Stimulated activated CD8-positive, alpha-beta memory T cell treated with anti-CD3 and anti-CD28 coated beads, Interleukin-15, amount 100 ng/mL, for 24 hours (primary cell): ENCODE measurements at places on chromosomes 2 and 18.
A peak's percentile ranks its signal among the peaks of the same experiment; 100 is the strongest.

GRCh38 chr2:159030674-159031380 is 62.4 kb downstream of the TANC1 start:
- no peak for DNase-seq

- DNase-seq = no peak
These were observed 220.3 kb downstream of the ANAPC1 start for GRCh38 chr2:111663471-111664274.

GRCh38 chr18:79944746-79945117 is 6.7 kb downstream of the SLC66A2 start:
- no peak for DNase-seq

- no peak for DNase-seq
These were observed 412.3 kb upstream of the RGPD4 start for GRCh38 chr2:107414376-107414775.

DNA sequence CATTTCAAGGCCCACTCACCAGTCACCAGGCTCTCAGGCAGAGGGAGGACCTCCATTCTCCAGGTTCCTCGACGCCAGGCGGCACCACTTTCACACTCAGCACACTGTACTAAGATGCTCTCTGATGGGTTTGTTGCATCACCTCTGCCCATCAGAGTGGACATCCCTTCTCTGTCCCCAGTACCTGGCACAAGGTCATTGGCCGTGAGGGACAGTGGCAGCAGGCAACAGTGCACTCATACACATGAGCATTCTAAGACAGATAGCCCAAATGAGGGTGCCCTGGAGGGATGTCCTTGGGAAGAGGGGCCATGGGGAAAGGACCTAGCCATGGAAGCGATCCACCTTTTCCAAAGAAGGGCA is 3.0 kb upstream of the ADRA2B start:
- DNase-seq = no peak

GRCh38 chr2:10302479-10303180 is at the start of gene HPCAL1:
Gene HPCAL1 (plus strand): TSS chr2:10302904. CDS start chr2:10419758, 116,854 bp downstream.
- DNase-seq = peak; percentile 72

- peak; percentile 22 for DNase-seq
These were observed 5.8 kb upstream of the MRPL33 start for GRCh38 chr2:27765621-27766286.

GRCh38 chr2:64383881-64384280 is 70.1 kb upstream of the LGALSL start:
- no peak for DNase-seq

DNA sequence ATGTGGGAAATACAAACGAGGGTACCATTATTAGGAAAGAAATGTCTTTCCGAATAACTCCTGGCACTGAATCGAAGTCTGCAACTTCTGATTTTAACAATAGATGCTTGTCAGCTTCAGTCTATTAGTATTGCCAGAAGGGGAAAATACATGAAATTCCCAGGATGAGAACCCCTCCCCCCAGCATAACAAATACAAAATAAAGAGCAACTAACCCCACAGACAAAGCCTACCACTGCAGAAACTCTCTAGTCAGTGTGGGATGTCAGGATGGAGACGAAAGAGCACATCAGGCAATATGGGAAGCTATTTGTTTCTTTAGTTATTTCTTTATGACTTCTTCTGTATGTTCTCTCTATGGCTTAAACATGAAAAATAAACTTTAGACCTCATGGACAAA is 365.0 kb upstream of the CDH2 start:
- no peak for DNase-seq

DNA sequence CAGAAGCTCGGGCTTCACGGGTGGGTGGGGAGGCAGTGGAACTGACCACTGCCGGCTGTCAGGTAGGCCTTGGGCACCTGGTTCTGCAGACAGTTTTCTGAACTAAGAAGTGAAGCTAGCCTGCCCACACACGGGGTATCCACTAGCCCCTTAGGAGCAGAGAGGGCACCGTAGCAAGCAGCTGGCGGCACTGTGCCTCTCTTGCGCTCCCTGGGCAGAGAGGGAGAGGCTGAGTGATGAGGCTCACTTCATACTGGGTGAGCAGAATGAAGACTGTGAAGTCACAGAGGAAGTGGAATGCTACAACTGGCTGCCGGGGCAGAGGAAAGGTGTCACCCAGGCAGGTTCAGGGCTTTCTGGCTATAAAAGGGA is 753 bp downstream of the ITPRIPL1 start:
- no peak for DNase-seq

GRCh38 chr2:71937396-71937795 is 210.3 kb downstream of the CYP26B1 start:
- no peak for DNase-seq

GRCh38 chr2:241870611-241871537 is 1.3 kb downstream of the RTP5 start:
- DNase-seq = no peak

- no peak for DNase-seq
These were observed 11.0 kb downstream of the CCBE1 start for GRCh38 chr18:59686260-59686659.

GRCh38 chr2:3142961-3143571 is 234.6 kb downstream of the EIPR1 start:
- no peak for DNase-seq

DNA sequence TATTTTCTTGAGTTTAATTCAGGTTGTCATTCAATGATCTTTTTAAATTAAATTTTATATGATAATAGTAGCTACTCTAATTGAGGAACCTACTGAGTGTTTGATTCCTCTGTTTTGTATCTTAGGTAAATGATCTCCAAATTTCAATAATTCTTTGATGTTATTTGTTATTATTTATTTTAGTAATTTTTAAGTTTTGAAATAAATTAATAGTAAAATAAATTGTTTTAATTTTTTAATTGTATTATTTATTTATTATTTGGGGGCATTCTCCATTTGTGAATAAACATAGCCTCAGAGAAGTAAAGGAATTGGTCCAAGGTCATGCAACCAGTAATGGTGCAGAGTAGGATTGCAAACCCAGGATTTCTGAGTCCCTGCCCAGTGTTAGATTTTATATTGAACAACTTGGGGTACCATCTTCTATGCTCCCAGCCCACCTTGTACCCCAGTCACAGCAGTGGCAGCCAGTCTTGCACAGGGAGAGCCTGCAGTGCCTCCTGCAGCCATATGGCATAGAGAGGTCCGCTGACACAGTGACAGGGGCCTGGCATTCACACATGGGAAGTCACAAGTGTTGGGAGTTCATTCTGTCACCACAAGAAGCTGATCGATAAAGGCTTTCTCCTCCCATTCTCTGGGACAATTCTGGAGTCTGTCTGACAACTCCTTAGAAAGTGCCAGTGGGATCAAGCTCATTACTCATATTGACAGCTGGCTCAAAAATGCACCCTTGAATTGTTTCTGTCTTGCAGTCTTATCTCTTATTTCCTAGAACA is 110.0 kb upstream of the ETAA1 start:
- DNase-seq = no peak

DNA sequence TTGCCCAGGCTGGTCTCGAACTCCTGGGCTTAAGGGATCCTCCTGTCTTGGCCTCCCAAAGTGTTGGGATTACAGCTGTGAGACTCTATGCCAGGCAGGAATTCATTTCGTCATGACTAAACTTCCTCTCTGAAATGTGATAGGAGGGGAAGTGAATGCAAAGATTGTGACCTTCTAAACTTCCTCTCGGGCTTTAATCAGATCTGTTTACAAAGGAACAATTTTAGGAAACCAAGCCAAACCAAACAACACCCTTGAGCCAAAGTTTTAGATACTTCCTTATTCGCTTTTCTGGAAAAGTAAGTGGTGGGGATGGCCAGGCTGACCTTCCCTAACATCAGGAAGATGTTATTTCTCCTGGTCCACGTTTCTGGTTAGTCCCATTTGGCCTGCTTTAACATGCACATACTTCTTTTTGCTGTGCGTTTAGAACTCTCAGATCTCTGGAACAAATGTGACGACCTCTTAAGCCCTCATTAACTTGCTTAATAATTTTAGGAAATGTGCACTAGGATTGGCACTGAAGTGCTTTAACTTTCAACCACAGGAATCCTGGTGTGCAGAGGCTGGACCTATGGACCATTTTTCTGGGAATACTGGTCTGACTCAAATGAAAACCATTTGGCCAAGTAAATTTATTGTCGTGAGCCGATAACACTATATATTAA is 33.2 kb upstream of the YES1 start:
- DNase-seq = no peak

GRCh38 chr2:188294352-188294926 is 2.8 kb downstream of the GULP1 start:
- no peak for DNase-seq

DNA sequence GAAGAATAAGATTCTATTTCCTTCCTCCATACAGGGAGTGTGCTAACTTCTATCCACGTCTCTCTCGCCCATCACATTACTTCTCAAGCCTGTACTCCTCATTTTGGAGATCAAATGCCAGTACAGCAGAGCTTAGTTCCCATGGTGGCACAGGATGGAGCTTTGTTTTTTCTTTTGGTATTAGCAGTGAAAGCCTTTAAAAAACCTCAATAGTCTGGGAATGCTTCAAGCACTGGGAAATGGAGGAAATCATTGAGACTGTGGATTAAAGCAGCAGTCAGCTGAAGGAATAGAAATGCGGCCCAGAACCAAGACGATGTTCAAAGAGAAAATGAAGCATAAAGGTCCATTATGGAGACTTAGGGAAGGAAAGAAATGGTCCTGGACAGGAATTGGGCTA is 102.3 kb downstream of the NRXN1 start:
- DNase-seq = no peak

DNA sequence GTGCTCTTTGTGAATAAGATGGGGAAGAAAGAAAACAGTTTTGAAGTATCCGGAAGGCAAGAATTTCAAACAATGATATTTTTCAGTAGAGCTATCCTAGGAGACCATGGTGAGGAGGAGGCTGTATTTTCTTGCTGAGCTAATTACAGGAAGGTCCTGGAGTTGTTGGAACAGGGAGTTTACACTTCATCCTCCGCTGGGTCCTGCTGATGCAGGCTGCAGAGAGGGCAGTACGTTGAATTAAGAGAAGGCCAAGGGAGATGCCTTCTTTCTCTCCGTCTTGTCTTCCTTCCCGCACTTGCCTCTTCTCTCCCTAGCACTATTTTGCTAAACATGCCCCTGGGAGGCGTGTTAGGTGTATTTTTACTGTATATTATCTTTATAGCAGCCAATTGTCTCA is 60.0 kb upstream of the EDAR start:
- DNase-seq = no peak

DNA sequence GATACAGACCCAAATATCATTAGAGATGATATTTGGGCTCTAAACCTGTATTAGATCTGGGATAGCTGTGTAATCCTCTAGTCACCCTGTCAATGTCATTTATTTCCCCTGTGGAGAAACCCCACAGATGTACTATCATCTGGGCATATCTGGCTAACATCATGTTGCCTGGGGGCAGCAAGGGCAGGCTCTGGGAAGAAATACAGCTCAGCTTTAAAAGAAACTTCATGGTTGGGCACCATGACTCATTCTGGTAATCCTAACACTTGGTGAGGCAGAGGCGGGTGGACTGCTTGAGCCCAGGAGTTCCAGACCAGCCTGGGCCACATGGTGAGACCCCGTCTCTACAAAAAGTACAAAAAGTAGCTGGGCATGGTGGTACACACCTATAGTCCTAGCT is 282.5 kb downstream of the SLC8A1 start:
- DNase-seq = no peak

- DNase-seq = no peak
These were observed 304.8 kb downstream of the PDE11A start for GRCh38 chr2:177767768-177768167.

DNA sequence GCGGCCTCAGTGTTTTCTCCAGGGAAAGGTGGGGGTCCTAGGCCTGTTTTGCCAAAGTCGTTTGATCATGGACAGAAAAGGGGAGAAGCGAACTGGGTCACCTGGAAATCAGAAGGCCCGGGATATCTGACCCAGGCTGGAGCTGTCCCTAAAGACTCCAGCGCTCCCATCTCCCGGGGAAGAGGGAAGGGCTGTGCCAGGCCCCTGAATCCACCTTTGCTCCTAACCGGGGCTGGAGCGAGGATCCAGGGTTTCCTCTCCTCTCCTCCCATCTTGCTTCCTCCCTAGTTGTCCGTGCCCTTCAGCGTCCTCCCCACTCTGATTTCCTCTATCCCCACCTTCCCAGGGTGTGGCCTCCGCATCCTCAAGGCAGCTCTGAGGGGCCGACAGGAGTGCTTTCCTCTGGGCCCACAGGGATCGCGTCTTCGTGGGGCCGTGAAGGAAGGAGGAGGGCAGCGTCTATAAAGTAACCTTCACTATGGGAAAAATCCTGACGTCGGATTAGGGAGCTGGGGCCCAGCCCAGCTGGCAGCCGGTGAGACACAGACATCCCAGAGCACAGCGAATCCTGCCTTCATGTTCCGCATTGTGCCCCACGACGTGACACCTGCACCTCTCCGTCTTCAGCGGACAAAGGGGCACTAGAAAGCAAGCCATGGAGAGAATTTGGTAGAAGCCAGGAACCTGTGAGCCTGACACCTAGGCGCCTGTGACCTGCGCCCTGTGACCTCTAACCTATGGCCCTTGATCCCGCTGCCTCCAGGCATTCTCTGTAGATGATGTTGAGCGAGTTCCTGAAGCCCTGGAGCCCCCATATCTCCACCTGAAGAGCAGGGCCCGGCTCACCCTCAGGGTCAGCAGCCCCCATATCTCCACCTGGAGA is 212.7 kb upstream of the SALL3 start:
- DNase-seq = no peak

- DNase-seq = no peak
These were observed 82.3 kb upstream of the LDLRAD4 start for GRCh38 chr18:13136056-13136903.

- no peak for DNase-seq
These were observed 639.1 kb upstream of the SETBP1 start for GRCh38 chr18:44041553-44041952.

DNA sequence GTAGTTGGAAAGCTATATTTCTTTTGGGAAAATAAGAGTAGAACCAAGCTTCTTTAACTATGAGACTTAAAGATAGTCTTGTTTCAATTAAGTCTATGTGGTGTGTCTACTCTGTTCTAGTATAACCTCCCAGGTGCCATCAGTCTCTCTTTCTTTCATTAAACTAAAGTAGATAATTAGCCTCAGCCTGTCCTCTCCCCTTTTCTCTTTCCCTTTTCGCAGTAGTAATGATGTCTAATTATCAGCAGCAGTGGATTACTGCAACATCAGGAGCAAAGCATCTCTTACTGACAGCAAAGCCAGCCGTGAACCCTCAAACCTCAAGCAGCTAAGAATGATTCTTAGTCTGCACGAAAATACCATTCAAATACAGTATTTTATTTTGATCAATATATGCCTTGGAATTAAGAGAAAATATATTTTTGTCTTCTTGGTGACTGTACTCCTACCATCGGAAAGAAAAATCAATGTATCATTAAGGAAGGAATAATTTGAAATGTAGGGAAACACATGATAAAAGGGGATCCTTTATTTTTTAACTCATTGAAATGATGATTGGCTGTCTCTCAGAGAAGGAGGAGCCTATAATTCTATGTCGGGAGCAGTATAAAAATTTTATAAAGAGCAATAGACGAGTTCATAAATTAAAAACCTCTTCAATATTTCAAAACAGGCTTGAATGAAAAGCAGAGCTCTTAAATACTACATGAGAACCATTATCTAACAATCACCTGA is 4.5 kb downstream of the NOL4 start:
- no peak for DNase-seq

GRCh38 chr18:61502472-61502871 is 169.2 kb downstream of the CDH20 start:
- no peak for DNase-seq
